ENCODE measurements at places on chromosomes 7 and 10.

- peak; percentile 96 for DNase-seq
Observed at GRCh38 chr7:74033372-74034311, 5.7 kb downstream of the ELN start.

- no peak for DNase-seq
Observed at GRCh38 chr7:11416641-11417458, 415.1 kb downstream of the THSD7A start.

- DNase-seq: no peak
Observed at GRCh38 chr10:15859509-15859905, 800 bp downstream of the MINDY3 start.

- no peak for DNase-seq
Observed at GRCh38 chr10:121800146-121800545, 127.7 kb downstream of the ATE1 start.

GRCh38 chr10:26046073-26046700 lies 112.2 kb downstream of the MYO3A start:
- no peak for DNase-seq

DNA sequence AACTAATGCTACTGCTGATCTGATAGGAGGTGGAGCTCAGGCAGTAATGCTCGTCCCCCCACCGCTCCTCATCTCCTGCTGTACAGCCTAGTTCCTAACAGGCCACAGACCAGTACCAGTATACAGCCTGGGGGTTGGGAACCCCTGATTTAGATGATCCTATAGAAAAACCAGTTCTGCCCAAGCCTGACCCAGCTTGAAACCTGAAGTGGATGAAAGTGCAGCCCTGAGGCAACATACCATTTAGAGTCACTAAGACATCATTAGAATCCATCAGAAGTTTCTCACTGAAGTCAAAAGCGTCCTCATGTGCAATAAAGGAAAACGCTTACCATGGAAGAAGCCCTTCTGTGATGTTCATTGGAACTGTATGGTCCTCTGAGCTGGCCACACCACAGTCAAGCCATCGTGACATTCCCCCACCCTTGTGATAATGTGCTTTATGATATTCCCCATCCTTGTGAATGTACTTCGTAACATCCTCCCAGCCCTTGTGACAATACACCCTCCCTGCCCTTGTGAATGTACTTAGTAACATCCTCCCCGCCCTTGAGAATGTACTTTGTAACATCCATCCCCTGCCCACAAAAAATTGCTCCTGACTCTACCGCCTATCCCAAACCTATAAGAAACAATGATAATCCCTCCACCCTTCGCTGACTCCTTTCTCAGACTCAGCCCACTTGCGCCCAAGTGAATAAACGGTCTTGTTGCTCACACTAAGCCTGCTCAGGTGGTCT lies 65.9 kb upstream of the HECTD2 start:
- DNase-seq: no peak

- no peak for DNase-seq
Observed at GRCh38 chr7:158266817-158267741, 320.5 kb downstream of the PTPRN2 start.

Measured in right cardiac atrium (tissue), 5 donors.